ENCODE measurements at places on chromosomes 4 and X. TPM values are rescaled to one million over a fixed set of nuclear protein-coding genes. Genes with fewer than 3 reads are reported as not detected.
A peak's percentile ranks its signal among the peaks of the same experiment; 100 is the strongest.

- DNase-seq: no peak
These were observed 142.0 kb downstream of the RTL3 start for GRCh38 chrX:78517124-78517523.

DNA sequence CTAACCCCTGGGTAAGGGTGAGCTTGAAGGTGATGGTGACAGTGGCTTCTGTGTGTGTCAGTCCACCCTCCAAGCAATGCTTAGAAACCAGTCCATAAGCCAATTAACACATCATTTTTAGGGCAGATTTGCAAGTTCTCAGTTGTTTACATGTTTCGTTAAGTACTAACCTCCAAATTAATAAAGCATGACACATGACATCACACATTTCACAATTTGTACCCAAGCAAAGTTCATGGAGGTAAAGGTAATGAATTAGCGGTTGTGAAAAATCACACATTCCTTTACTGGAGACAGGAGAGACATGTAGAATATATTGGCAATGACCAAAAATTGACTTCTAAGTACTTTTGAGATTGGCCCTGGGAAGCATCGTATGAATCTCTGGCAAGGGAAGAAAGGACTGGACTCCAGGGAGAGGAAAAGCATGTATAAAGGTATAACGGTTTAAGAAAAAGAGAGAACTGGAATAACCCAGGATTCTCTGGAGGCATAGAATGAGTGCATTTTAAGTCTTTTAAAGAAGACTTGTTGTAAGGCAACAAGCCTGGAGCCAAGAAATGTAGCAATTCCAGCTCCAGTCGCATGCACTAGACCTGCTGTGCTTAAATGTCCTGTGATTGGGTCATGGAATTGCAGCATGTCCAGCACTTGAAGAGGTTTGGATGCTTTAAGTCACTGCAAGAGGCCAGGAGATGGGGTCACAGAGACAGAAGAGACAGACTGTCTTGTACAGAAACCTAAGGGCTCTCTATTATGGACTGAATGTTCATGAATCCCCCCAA is 34.1 kb downstream of the TRIM2 start:
- DNase-seq: no peak

DNA sequence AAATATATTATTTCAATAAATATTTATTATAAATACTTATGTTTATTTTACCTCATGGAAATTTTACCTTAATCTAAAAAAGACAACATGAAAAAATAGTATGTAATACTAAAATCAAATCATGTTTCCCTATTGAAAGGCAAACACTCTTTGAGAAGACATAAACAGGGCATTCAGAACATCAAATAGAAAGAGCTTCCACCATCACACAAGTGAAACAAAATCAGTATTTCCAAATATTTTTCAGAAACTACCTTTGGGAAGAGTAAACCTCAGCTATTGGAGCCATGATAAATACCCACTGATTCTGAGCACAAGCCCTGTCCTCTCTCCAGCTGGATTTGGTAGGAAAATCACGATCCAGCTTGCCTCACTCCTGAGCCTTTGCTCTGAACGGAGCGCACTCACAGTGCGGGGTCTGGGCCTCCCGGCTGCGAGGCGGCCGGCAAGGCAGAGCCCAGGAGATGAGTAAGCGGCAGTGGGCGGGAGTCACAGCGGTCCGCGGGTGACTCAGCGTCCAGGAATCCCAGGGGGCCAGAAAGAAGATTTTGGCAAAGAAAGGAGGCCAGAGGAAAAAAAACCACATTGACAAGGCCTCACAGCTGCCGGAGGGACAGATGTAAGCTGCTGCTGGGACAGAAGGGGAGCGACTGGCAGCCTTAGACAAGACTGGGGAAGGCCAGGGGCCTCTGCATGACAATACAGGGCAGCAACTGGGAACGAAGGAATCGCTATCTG is 14.7 kb upstream of the ANXA5 start:
- no peak for DNase-seq

GRCh38 chrX:55486736-55487135 is 2.9 kb downstream of the USP51 start:
- no peak for DNase-seq

- no peak for DNase-seq
These were observed 52.2 kb downstream of the ABCG2 start for GRCh38 chr4:88106205-88106604.

DNA sequence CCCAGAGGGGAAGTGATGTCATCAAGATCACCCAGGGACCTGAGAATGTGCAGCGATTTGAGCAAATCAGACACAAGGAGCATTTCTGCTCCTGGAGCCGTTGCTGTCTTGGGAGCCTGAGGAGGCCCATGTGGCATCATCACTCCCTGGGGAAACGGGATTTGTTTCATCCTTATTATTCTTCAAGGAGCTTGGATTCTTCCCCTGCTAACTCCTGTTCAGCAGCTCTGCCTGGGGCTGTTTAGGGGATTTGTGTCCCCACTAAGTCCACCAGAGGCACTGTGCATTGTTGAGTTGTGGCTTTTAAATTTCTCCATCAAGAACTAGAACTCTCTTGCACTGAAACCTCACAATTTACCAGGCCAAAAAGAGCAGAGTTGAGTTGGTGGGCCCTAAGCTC is 104.2 kb upstream of the MSX1 start:
- no peak for DNase-seq

DNA sequence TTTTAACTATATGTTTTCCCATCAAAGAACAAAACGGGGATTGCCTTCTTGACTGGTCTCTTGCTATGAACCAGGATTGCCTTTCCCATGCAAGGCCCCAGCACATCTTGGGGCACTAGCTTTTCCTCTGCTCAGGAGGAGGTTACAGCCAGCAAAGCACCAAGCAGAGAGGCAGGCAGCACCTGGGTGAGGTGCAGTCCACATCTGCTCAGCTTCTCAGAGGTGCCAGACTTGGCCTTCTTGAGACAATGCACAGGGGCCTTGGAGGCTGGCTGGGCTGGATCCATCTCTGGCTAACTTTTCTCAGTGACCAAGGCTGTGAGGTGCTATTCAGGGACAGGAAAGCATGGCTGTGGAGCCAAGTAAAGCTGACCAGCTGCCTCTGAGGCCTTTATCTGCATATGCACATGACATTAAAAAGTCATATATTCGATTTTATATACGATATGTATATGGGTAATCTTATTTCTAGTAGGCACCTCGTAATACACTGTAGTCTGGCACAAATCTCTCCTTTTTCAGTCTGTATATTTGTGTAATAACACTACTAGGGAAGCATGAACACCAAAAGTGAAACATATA is 86.9 kb downstream of the CC2D2A start:
- DNase-seq: no peak

DNA sequence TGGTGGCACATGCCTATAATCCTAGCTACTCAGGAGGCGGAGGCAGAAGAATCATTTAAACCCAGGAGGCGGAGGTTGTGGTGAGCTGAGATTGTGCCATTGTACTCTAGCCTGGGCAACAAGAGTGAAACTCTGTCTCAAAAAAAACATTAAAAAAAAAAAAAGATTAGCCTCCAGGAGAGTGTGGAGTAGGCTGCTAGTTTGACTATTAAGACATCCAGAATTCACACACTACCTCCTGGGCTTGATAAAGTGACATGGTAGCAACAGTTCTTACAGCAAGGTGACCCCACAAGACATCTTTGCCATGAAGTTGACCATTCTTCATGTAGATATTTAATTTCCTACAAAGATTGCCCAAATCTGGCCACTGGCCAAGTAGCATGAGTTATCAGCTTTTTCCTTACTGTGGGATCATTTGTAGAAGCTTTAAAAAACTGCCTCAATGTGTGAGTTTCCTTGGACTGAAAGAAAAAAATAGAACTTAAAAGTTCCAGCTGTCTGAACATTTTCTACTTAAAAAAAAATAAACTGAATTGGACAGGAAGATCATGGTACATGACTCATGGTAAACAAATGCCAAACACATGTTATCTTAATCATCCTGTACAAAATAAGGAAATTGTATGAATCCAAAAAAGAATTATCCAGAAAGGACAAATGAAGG is 35.3 kb upstream of the SPRY1 start:
- DNase-seq: peak; percentile 57

- DNase-seq: no peak
These were observed 132.9 kb downstream of the RAP1GDS1 start for GRCh38 chr4:98394134-98394533.

GRCh38 chr4:26317766-26318165 is 3.0 kb upstream of the RBPJ start:
- DNase-seq: no peak

Gene XAGE1A
- not detected for polyA plus RNA-seq

Gene PCDH7
- polyA plus RNA-seq: 27.3 TPM

Gene TREX2
- polyA plus RNA-seq: 0.20 TPM

Gene SPANXN3
- polyA plus RNA-seq: not detected

Gene TACR3
- polyA plus RNA-seq: 7.3 TPM

Gene MAGEA4
- polyA plus RNA-seq: not detected

Gene CAPN6
- polyA plus RNA-seq: 557 TPM
